ENCODE measurements at places on chromosomes 13 and 19.

GRCh38 chr13:20136781-20137703, 23.8 kb downstream of the GJA3 start:
- no peak for DNase-seq

- no peak for DNase-seq
Measured at GRCh38 chr19:7657131-7657751, 11.6 kb upstream of the RETN start.

DNA sequence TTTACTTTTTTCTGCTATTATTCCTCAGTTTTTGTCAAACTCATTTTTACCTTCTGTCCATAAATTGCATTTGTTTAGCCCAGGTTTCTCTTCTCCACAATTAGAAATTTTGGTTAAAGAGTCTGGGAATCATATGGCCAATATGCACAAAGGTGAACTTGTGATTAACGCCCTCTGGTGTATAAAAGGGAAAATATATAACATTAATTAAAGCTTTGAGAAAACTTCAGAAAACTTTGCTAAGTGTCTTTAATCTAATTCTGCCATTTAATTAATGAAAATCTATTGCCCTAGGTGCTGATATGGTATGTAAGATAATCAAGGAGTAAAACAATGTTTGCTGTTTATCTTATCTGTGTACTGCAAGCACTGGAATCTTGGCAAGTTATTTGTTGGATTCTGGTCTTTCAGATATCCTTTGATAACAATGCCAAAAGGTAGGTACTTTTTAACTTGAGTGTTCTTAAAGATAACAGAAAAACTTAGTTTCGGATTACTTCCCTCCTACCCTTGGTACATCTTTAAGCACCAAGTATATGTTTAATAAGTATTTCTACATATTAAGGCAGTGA, 402.6 kb downstream of the SUCLA2 start:
- no peak for DNase-seq

- DNase-seq, result no peak
Measured at GRCh38 chr19:925087-925525, 729 bp upstream of the ARID3A start.

GRCh38 chr13:95479731-95480130, 72.8 kb upstream of the CLDN10 start:
- DNase-seq, result no peak

Measured in NCI-H187 (cell line).